Liver (tissue), 10 donors: ENCODE measurements at places on chromosomes 12 and 14.

DNA sequence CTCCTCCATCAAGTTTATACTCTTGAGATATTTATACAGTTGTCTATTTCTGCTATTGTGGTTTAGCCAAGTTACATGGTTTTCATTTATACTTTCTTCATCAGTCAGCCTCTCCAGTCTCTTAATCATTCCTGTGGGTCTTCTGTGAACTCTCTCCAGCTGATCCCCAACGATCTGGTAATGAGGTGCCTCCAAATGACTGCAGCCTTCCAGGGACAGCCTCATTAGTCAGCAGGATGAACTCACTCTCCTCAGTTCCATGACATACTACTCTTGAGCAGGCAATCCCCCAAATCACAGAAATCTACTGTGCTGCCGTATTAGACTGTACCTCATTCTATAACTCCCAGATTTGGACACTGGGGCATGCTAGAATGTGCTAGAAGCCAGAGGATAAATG is 15.3 kb downstream of the AREL1 start:
- DNase-seq = no peak

- no peak for DNase-seq
Measured at GRCh38 chr12:45322810-45323209, 106.9 kb downstream of the ANO6 start.

- DNase-seq = no peak
Measured at GRCh38 chr14:72518809-72519377, 375.0 kb downstream of the DPF3 start.

- DNase-seq = no peak
Measured at GRCh38 chr12:68622250-68622649, 11.6 kb downstream of the RAP1B start.

DNA sequence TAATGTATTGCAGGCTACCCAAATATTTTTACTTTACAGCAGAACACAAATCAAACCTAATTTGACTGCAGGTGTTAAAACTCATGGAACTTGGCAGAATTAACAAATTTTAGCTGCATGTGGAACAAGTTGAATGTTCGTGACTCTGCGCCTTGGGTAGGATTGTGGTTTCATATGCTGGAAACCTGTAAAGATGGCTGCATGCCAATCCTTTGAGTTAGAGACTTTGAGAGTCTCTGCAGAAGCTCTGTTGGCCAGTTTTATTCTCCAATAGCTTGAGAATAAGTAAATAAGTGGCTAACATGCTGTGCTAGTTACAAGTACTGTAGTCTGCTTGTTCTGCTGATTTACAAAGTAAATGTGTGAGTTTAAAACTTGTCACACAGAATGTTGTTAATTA is 77.8 kb downstream of the PDE6H start:
- no peak for DNase-seq

- DNase-seq = no peak
Measured at GRCh38 chr12:124923905-124924734, 9.7 kb upstream of the UBC start.

GRCh38 chr14:42322531-42323284 is 716.0 kb downstream of the LRFN5 start:
- no peak for DNase-seq

GRCh38 chr12:2289525-2289924 is 236.7 kb downstream of the CACNA1C start:
- no peak for DNase-seq

GRCh38 chr12:19964549-19964948 is 403.8 kb upstream of the PDE3A start:
- DNase-seq = no peak

- no peak for DNase-seq
Measured at GRCh38 chr14:99318091-99318958, 46.3 kb upstream of the BCL11B start.

GRCh38 chr12:51726161-51726560 is 122.4 kb downstream of the FIGNL2 start:
- DNase-seq = no peak

DNA sequence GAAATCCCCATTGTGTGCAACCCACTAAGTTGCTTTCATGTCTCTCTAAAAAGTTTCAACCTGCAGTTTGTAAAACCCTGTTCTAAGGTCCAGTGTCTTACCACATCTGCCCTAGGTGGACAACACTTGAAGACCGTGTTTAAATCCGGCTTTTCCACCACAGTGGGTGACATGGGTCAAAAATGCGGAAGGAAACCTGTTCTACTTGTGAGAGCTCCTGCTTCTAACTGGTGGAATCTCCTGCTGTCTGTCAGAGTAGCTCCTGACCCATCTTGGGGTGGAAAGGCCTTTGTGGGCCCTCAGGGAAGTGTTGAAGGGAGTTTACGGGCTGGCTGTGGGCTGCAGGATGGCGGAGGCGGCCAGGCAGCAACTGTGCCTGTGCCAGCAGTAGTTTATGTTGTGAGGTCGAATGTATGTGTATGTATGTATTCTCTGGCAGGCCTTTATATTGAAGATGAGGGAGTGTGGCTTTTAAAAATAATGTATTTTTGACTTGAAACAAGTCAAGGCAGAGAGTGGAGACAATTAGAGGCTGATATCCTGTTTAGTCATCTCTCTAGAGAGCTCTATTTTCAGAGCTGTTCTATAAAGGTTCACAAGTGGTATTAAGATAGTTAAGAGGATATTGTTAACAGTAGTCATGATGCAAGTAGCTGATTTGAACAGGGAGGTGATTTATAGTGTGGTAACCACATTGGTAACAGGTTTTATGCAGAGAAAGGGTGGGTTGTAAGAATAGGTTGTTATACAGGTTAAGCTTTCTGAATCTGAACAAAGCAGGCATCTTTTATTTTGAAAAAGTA is 67.0 kb downstream of the PRKCH start:
- no peak for DNase-seq

DNA sequence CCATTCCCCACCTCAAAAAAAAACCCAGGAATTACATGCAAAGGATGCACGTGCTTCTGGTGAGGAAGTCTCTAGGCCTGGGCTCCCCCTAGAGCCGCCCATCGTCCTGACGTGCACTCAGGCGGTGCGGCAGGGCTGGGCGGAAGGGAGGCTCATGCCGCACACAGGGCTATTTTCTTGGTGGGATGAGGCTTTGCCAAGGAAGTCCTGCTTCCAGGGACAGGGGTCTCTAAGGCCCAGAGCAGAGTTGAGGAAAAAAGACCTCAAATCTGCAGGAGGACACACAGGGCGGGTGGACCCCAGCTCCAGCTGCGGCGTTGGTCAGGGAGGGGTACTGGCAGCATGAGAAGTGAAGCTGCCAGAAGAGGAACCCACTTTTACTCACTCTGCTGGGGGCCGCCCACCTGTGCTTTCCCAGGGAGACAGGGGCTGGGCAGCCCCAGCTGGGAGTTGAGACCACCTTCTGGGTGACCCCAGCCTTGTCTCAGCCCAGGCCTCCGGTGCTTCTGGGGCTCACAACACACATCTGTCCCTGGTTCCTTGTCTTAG is 4.2 kb downstream of the RHOF start:
- no peak for DNase-seq

DNA sequence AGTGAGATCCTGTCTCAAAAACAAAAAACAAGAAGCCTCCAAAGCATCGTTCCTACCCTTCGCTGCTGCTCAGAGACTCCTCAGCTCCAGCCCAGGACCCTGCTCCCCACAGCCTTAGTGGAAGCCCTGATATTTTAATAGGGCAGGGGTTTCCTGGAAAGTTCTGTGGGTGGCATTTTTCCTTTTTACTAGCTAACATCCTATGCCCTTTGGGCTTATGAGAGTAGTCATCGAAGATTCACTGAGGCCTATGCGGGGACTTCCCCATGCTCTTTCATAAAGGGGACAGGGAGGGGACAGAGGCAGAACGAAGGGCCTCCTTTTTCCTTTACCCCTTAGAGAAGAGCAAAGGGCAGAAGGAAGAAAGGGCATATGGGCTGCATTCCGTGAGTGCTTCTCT is 8.3 kb downstream of the LAG3 start:
- no peak for DNase-seq

DNA sequence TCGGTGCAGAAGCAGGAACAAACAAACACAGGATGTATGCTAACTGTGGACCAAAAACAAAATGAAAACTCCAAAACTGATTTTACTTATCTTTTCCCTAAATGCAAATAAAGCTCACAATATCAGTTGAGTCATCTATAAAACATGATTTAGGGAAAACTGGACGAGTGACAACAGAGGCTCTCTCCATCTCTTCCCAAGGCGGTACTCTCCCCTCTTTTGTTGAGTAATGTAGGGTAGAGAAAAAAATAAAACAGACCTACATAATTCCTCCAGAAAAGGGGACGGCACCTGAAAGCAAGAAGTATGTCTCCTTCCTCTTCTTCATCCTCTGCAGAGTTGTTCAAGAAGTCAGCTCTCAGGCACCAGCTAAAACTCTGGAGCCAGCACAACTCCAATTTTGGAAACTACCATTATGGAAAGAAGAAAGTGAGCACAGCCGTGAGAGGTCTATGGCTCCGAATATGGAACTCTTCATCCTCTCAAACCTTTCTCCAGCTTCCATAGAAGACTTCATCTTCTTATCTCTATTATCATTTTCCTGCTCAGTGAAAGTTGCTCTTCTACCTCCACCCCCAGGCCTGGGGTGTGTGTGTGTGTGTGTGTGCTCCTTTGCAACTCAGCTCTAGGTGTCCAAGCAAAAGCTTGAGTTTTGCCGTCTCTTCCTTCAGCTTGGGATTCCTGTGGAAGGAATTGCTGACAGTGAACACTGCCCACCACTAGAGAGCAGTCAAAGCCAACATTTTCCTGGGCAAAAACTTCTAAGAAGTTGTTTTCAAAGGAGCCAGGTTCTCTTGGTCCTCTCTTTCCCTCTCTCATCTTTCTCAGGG is 155.4 kb downstream of the DIO2 start:
- no peak for DNase-seq

DNA sequence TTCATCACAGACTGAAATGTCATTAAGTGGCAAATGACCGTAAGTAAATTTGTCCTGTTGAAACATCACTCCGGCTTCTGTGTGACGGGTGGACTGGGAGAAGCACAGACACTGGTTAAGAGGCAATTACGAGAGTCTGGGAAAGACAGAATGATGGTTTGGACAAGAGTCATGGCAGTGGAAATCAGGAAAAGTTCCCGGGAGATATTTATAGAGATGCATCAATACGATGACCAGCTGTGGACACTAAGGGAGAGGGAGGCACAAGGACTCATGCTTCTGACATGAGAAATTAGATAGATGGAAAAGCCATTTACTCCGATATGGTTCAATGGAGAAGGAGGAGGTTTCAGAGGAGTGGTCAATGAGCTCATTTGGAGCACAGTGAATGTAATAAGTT is 27.3 kb downstream of the CKAP4 start:
- no peak for DNase-seq

DNA sequence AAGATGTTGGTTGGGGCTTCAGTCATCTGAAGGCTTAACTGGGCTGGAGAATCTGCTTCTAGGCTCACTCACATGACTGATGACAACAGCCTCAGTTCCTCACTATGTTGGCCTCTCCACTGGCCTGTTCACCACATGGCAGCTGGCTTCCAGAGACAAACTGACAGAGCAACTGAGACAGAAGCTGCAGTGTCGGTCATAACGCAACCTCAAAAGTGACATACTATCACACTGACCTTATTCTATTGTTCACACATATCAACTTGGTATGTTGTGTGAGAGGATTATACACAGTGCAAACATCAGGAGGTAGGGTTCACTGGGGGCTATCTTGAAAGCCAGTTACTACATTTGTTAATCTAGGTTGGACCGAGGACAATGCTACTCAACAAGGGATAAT is 92.9 kb downstream of the PAWR start:
- DNase-seq = no peak

DNA sequence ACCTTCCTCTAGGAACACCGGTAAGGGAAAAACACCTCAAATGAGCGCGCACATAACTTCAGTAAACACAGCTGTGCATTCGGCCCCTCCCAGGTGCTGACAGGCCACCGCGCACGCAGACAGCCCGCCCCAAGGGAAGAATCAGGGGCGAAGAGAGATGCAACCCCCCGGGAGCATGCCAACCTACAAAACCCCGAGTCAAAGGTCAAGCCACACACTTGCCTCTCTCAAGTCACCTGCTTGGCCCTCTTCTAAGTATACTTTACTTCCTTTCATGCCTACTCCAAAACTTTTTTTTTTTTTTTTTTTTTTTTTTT is 2.3 kb upstream of the CYP46A1 start:
- DNase-seq = no peak

DNA sequence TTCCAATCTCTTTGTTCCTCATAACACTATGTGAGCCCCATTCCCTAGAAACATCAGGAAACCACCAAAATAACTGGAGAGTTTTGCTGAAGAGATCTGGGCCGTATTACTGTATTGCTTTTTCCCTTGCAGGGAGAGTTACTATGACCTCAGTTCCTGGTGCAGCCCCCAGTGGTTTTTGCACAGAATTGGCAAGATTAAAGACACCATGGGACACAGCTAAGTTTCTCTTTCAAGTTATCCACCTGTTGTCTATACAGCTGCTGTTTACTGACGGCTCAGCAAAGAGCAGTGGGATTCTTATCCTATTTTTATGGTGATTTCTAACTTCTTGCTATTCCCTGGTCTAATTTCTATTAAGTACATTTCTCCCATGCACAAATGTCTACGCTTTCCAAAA is 77.1 kb upstream of the SLC35F4 start:
- no peak for DNase-seq

DNA sequence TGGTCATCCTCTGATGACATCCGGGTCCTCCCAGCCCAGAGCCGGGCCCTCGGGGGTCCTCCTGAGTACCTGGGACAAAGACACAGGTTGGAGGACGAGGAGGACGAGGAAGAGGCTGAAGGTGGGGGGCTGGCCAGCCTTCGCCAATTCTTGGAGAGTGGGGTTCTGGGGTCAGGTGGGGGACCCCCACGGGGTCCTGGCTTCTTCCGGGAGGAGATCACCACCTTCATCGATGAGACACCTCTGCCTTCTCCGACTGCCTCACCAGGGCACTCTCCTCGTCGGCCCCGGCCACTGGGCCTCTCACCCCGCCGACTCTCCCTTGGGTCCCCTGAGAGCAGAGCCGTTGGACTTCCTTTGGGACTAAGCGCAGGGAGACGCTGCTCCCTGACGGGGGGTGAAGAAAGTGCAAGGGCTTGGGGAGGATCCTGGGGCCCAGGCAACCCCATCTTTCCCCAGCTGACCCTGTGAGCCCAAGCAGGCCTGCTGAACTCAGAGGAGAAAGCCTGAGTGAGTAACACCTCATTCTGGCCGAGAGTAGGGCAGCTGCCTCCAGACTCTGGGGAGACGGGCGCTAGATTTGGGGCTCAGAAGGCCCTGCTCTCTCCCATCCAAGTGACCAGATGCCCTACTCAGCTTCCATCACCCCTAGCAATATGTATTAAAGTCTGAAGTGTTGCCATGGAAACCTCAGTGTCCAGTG is 1.3 kb upstream of the P3H3 start:
- no peak for DNase-seq

- DNase-seq = no peak
Measured at GRCh38 chr14:56648508-56649301, 69.1 kb downstream of the TMEM260 start.

DNA sequence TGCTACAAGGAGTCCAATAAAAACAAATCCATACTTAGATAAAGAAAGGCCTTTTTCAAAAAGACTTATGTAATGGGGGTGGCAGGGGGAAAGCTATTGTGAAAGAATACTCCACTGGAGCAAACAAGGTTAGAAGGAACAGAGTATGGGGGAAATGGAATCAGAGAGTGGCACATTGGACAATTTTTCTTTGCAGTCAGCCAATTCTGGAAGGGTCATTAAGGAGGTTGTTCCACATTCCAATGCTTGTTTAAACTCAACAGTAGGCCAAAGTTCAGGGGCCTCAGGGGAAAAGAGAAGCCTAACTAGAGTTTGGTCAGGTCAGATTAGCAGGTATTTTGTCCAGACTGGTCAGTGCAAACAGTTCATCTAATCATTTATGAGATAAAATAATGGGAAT is 105.2 kb upstream of the RESF1 start:
- DNase-seq = no peak
